Stimulated activated CD8-positive, alpha-beta memory T cell treated with anti-CD3 and anti-CD28 coated beads, Interleukin-7, amount 100 ng/mL, for 1 hour (primary cell): ENCODE measurements at places on chromosomes 7 and 10.

DNA sequence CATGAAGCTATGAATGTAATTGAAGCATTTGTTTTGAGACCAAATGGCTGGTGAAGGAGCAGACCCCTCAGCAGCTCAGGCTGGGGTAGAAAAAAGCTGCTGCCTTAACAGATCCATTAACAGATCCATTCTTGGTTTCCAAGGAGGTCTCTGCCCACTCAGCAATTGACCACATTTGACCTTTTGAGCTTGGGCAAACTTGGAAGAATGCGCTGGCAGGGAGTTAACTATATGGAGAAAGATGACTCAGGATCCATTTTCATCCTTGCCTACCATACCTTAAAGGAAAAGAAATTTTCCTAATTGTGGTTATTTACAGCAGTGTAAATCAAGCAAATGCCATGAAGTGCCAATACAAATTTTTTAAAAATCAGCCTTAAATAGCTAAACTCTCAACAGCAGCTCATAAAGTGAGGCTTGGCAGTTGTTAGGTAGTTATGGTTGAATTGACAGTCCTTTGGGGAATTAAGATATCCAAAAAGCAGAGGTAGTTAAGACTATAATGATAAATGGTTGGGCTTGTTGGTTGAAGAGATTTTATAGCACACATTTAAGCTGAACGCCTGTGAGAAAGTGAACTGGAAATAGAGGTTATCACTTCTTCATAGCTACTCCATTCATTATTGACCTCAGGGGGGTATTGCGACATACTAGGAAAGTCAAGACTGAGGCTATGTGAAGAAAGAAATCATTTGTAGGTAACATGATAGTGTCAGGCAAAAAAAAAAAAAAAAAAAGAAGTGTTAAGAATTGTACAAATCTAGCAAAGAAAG is 83.9 kb downstream of the MKX start:
- DNase-seq = no peak

DNA sequence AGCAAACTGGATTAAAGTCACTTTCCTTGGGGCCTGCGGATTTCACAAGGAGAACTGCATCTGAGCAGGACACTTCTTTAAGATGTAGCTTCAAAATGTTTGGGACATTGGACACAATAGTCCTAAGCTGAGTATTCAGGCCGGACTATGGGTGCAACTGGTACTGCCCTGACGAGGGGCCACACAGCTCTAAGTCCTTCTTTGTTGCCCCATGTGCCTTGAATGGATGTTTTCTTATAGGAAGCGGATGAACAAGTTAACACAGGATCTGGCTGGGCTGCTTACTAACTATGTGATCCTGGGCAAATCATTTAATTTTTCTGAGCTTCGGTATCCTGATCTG is 147.8 kb upstream of the KLF14 start:
- no peak for DNase-seq

DNA sequence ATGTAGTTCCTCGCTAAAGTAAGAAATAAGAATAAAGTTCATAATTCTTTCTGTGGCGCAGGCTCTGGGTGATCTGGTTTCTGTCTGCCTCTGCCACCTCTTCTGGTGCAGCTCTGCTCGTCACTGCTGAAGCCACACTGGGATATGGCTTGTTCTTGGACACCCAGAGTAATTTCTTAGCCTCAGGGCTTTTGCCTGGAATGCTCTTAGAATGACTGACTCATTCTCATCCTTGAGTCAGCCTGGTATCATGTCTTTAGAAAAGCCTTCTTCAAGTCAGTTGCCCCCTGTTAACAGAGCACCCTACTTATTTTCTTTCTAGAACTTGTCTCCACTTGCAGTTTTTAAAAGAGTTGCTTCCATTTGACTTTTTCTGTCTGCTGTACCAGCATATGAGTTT is 2.0 kb downstream of the ZSCAN25 start:
- no peak for DNase-seq

DNA sequence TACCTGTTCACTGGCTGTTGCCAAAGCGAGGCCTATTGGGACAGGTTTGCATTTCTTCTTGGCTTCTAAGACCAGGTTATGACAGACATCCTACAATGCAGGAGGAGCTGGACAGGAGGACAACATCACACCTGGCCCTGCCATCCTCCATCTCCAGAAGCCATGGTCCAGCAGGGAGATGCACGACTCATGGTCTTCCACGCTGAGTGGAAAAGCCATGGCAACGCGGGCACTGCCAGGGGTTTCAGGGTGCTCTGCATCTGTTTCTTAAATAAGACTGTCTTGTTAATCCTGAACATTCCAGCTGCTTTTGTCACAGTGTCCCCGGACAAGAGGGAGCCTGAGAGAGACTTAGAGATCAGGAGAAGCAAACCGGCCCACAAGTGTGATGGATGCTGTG is 40.3 kb downstream of the CLRN3 start:
- no peak for DNase-seq

DNA sequence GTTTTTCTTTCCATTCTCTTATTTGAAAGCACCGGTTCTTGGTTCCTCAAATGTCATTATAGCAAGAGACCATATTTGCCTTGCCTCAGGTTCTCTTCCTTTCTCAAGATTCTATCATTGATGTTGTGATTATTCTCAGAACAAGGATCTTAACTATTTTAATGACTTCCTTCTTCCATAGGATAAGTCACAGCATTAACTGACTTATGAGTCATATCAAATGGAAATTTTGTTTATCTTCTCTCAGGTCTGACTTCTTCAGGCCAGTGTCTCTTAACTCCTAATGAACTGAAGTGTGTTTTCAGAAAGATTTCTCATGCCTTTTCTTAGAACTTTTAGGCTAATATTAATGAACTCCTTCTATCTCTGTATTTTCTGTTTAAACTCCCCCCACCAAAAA is 794.6 kb upstream of the LRRN3 start:
- DNase-seq = no peak

- no peak for DNase-seq
Measured at GRCh38 chr7:228610-229009, 36.2 kb downstream of the FAM20C start.

- no peak for DNase-seq
Measured at GRCh38 chr10:111072232-111072631, 4.6 kb upstream of the ADRA2A start.

GRCh38 chr10:51743146-51743545 is 43.8 kb upstream of the CSTF2T start:
- DNase-seq = no peak

- no peak for DNase-seq
Measured at GRCh38 chr10:118213436-118213835, 128.7 kb downstream of the FAM204A start.

GRCh38 chr10:58177362-58177947 is 90.2 kb downstream of the IPMK start:
- DNase-seq = no peak

GRCh38 chr10:122567056-122567660 is 6.6 kb downstream of the DMBT1 start:
- DNase-seq = no peak

GRCh38 chr10:106582291-106582690 is 582.2 kb downstream of the SORCS1 start:
- DNase-seq = no peak

GRCh38 chr10:129542589-129542988 is 75.5 kb downstream of the MGMT start:
- DNase-seq = no peak

DNA sequence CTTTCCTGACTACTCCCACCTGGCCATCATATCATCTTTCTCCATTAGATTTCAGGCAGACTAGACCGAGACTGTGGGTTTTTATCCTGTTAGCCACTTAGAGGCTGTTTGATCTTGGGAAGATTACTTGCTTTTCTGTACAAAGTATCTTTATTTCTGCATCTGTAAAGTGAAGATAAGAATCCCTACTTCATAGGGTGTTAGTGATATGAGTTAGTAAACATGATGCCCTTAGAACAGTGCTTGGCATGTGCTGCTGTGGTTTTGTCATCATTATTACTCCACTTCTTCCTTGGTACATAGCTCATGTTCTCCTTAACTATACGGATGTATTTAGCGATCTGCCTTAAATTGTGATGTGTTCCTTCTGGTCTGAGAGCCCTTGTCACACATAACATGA is 165.2 kb downstream of the AUTS2 start:
- no peak for DNase-seq

GRCh38 chr7:2623698-2624014 is 8.1 kb upstream of the TTYH3 start:
- no peak for DNase-seq

DNA sequence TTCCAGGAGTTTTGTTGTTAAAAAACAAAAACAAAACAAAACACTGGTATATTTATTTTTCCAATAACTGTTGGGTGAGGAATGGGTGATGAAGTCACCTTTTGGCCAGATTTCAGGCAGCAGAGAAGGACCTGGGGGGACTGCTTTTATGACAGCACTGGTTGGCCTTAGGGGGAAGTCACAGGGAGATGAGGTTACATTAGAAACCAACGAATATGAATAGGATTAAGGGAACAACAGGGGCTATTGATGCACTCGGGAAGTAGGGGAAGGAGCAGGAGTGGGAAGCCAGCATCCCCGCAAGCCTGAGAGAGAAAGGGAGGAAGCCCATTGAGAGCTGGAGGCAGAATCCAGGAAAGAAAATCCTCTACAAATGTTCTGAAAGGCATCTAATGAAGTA is 958.4 kb downstream of the TYW1 start:
- DNase-seq = no peak

- DNase-seq = no peak
Measured at GRCh38 chr7:106042196-106042611, 69.9 kb downstream of the SYPL1 start.

GRCh38 chr10:70699659-70700174 is 27.4 kb downstream of the ADAMTS14 start:
- DNase-seq = no peak
